ENCODE measurements at places on chromosomes 4 and X.

DNA sequence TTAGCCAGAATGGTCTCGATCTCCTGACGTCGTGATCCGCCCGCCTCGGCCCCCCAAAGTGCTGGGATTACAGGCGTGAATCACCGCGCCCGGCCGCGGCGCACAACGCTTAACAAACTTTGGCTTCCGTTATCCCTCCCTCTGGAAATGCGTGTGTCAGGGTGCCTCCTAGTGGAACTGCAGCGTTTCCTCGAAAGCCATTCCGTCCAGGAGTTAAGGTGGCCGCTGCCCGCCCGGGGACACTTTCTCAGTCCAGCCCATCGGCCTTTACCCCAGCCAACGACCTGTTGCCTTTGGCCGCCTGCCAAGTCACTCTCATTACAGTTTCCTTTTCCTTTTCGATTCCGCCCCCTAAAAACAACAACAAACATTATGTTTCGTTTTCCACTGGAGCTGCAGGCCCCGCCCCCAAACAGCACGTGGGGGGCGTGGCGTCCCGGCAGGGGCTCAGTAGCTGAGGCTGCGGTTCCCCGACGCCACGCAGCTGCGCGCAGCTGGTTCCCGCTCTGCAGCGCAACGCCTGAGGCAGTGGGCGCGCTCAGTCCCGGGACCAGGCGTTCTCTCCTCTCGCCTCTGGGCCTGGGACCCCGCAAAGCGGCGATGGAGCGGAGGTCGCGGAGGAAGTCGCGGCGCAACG, at the start of gene HERC5:
Gene HERC5 (plus strand): TSS at position 450 of the 637 bp plus-strand sequence. CDS start 151 bp downstream, at position 601.
- peak; percentile 92 for DNase-seq

- peak; percentile 1 for DNase-seq
These were observed 342.3 kb upstream of the GRID2 start for GRCh38 chr4:91961504-91961903.

GRCh38 chr4:165439344-165439743, 60.5 kb downstream of the CPE start:
- DNase-seq: no peak

- peak; percentile 36 for DNase-seq
These were observed 299.9 kb upstream of the SFRP2 start for GRCh38 chr4:154088741-154089140.
